Epithelial cell of prostate (primary cell): ENCODE measurements at places on chromosomes 3 and 15.

DNA sequence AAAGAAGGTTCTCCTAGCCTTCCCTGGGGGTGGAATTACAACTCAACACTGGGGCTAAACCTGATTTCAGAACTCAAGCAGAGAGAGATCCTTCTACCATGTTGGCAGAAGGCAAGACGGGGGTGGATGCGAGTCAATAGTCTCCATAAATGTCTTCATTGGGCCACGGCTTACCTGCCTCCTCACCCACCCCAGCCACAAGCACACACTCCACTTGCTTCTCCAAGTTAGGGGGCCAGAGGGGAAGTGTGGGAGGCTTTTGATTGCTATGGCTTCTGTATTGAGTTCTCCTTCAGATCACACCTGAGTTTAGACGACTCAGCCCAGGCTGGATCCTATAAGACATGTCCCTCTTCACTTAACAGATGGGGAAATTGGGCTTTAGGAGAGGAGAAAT is 178.9 kb downstream of the UACA start:
- DNase-seq = no peak

GRCh38 chr3:9955067-9955502 is 2.9 kb upstream of the PRRT3 start:
- DNase-seq = no peak

- DNase-seq = no peak
These were observed 1.8 kb upstream of the SAMMSON start for GRCh38 chr3:69997631-69998307.

- no peak for DNase-seq
These were observed 76.3 kb upstream of the ARHGEF3 start for GRCh38 chr3:56878074-56878473.

DNA sequence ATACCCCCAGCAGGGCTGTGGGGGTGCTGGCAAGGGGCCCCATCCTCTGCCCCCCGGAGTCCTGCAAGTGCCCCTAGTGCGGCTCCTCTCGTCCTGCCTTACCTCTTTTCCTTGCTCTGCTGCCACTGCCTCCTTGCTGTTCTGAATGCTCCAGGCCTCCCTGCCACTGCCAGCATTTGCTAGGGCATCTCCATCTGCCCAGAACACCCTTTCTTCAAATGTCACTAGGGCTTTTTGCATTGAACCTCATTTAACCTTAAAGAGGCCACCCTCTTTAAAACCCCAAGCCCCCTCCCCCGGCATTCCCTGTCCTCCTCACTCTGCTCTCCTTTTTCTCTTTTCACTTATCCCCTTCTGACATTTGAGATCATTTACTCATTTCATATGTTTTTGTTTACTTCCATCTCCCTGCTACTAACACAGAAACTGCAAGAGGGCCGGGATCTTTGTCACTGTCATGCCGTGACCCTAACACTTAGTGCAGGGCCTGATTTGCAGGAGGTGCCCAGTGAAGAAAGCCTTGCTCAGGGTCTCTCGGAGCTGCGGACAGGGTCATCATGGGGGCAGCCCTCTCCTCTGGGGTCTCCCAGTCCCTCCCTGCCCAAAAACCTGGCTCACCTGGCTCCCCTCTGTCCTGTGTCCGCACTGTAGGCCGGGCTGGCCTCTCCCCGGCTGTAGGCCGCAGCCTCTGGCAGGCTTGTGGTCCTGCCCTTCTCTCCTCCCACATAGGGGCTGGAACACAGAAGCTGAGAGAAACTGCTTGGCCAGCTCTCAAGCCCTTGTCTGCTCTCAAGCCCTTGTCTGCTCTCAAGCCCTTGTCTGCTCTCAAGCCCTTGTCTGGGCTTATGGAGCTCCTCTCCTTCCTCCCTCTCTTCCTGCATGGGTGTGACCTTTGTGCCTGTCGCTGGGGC is at the start of gene ACOX2:
Gene ACOX2 (minus strand): TSS at position 690 of the 911 bp plus-strand sequence. CDS start 2,084 bp downstream, outside the sequence.
- DNase-seq = no peak

- no peak for DNase-seq
These were observed 8.7 kb upstream of the KY start for GRCh38 chr3:134659391-134660045.

GRCh38 chr15:47443839-47444238 is 273.5 kb upstream of the SEMA6D start:
- DNase-seq = peak; percentile 39

GRCh38 chr3:112351823-112352222 is 18.9 kb downstream of the CD200 start:
- no peak for DNase-seq

DNA sequence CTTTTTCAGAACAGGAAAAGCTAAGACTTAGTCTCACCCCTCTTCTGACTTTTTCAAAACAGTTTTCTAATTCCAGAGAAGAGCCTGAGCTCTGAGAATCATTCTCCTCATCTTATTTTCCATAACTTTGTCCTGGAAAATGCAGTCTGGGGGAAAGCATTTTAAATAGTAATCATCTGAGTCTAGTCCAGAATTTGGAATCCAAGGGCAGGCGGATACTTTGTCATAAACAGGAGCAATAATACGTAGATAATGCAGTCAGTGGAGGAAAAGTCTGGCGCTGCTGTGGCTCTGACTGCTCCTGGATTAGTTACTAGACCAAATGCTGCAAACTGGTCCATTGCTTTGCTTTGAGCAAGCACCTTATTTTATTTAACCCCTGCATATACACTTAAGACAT is 285.0 kb downstream of the THSD4 start:
- no peak for DNase-seq

- no peak for DNase-seq
These were observed 1.2 kb downstream of the RHO start for GRCh38 chr3:129529436-129530210.

DNA sequence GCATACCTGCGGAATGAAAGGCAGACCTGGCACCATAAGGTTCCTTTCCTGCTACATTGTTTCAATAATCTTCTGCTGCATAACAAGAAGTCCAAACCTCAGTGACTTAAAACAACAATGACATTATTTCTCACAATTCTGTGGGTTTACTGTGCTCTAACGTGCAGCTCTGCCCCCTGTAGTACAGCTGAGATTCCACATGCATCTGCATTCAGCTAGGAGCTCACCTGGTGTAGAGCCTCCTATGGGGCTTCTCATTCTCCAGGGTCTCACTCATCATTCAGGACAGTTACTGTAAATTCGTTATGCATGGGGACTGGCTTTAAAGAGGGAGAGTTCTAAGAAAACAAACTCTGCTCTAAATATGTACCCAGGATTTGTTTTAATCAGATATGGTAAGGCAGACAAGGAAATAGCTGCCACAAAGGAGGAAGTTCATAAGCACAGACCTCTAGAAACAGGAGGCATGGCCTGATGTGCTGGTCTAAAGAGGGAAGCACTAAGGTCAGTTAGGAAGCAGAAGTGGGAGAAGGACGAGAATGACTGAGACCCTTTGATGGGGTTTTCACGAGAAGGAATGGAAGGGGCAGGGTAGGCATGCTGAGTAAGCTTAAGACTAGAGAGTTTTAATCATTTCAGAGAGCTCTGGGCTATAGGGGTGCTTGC is 347.0 kb downstream of the NEK10 start:
- no peak for DNase-seq

DNA sequence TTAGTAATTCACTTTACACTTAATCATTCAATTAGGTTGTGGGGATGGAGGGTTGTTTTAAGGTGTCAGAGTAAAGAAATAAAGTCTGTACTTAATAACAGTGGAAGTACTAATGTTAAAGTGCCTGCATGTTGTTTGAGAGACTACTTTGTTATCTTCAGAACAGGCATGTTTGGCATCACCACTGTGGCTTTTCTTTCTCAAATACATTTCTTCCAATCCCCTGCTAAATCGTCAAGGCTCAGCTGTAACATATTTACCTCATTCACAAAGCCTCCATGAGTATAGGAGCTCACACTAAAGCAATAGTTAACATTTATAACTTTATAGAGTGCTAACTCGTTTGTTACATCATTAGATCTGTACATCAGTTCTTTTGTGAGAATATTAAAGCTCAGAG is 2.6 kb downstream of the TIMMDC1 start:
- no peak for DNase-seq

- no peak for DNase-seq
These were observed 287.2 kb downstream of the CGGBP1 start for GRCh38 chr3:87771337-87772192.

DNA sequence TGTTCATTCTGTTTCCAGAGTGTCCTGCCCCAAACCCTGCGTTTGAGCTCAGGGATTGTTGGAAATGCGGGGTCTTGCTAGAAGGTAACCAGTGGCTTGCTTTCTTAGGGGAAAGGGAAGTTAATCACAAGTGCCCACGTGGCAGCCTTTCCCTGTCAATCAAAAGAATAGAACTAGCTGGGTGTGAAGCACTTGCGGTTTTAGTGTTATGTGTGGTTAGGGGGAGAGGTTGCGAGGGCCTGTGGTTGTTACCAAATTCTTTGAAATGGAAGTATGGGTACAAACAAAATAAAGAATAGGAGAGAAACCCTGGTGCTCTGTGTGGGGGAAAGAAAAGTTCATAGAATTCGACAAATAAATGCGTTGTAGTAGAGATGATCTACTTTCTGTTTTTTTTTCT is 67.6 kb downstream of the FNDC3B start:
- no peak for DNase-seq

DNA sequence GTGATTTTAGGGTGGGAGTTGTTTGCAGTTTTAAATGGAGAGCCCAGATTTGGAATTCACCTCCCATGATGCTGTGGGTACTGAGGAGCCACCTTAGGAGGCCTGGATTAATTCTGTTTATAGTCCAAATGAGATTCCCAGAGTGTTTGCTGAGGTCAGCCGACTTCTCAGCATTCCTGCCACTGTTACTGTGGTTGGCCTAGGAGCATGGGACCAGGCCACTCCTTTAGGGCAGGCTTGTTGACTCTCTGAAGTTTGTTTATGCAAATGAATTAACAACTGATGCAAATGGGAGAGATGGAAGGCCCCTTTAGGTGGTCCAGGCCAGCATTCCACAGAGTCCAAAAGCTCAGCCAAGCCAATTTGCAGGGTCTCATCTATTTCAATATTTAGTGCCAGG is 46.1 kb downstream of the CACNA2D3 start:
- DNase-seq = no peak

DNA sequence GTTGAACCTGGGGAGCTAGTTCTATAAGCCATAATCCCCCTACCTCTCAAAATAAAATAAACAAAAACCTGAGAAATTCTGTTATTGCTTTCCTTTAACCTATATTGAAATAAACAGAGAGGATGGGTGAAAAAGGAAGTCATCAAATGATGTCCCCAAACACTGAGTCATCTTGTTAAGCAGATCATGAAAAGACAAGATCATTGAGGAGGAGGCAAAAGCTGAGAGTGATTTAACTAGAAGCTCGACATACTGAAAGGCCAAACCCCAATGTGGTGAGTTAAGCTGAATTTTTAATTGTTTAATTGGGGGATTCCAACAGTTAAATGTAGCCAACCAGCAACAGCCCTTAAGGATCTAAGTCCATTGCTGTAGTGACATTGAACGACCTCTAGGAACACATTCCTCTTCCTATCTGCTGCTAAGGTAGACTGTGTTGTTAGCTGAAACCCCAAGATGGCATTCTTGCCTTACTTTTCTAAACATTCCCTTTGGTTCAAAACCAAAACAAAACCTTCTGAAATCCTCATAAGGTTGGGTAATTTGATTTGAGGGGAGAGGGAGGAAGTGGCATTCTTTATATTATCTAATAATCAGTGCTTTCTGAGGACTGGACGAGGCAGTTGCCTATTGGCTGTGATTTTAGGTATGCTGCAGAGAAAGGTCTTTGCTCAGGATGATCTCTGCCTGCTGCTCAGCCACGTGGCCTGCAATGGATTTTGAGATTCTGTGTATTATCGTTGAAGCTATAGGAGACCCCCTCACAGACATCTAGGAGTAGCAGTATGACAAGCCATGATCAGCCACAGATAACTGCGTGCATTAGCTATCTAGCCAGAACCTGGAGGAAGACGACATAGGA is 62.7 kb upstream of the BNIP2 start:
- no peak for DNase-seq

- DNase-seq = no peak
These were observed 66.8 kb upstream of the RAD18 start for GRCh38 chr3:9030034-9030433.

GRCh38 chr3:119314821-119315220 is 20.6 kb downstream of the ARHGAP31 start:
- no peak for DNase-seq

- no peak for DNase-seq
These were observed 1.0 kb upstream of the RAB8B start for GRCh38 chr15:63188247-63188925.

GRCh38 chr3:118137778-118138177 is 896.9 kb downstream of the IGSF11 start:
- DNase-seq = no peak

- no peak for DNase-seq
These were observed 46.0 kb upstream of the FURIN start for GRCh38 chr15:90822204-90822955.

GRCh38 chr3:136949146-136949545 is 8.6 kb upstream of the IL20RB start:
- no peak for DNase-seq

DNA sequence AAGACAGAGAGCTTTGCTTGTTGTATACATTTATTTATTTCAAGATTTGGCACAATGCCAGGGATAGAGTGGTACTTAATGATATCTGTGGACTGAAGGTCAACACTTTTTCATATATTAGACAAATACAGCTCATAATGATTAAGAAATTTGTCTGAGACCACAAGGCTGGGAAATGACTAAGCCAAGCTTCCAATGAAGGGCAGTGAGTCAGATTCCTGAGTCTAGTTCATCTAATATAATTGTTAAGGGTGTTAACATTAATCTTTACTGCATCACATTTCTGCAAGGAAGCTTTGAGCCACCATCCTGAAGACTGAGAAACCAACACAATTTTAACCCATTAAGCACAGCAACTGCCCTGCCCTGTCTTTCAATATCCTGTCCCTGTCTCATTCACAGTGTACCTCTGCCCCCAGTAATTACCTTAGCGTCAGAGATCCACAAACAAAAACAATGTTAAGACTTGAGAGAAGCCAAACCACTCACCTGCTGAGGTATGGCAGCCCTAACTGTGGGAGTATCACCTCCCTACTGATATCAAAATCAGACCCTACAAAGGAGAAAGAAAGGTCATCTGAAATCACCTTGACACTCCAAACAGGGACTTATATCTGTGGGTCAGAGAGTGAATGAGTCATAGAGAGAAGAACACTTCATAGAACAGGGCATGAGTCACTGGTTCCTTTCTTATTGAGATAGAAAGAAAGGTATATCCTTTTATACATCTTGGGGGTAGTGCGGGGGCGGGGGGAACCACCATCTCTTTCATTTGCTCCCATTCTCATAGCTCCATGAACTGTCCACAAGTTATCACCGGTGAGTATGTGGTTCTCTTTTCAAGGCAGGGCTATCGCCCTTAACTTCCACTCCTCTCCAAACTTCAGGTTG is 74.7 kb downstream of the MAGI1 start:
- DNase-seq = peak; percentile 84

GRCh38 chr3:132964266-132964665 is 73.9 kb upstream of the TMEM108 start:
- no peak for DNase-seq

- DNase-seq = no peak
These were observed 30.1 kb downstream of the BOC start for GRCh38 chr3:113241292-113242095.

- DNase-seq = no peak
These were observed 103.9 kb downstream of the SUCLG2 start for GRCh38 chr3:67550541-67550940.
